ENCODE measurements at places on chromosomes 1 and 21.

- DNase-seq: no peak
Measured at GRCh38 chr1:86515597-86515996, 31.3 kb upstream of the CLCA4 start.

GRCh38 chr1:104991702-104992101, 1242.0 kb downstream of the AMY1C start:
- DNase-seq: no peak

GRCh38 chr1:117534995-117535467, 70.8 kb upstream of the TENT5C start:
- peak; percentile 34 for DNase-seq

- no peak for DNase-seq
Measured at GRCh38 chr21:44548381-44548780, 2.9 kb downstream of the KRTAP10-2 start.

- DNase-seq: no peak
Measured at GRCh38 chr1:66315671-66316070, 218.3 kb upstream of the SGIP1 start.

DNA sequence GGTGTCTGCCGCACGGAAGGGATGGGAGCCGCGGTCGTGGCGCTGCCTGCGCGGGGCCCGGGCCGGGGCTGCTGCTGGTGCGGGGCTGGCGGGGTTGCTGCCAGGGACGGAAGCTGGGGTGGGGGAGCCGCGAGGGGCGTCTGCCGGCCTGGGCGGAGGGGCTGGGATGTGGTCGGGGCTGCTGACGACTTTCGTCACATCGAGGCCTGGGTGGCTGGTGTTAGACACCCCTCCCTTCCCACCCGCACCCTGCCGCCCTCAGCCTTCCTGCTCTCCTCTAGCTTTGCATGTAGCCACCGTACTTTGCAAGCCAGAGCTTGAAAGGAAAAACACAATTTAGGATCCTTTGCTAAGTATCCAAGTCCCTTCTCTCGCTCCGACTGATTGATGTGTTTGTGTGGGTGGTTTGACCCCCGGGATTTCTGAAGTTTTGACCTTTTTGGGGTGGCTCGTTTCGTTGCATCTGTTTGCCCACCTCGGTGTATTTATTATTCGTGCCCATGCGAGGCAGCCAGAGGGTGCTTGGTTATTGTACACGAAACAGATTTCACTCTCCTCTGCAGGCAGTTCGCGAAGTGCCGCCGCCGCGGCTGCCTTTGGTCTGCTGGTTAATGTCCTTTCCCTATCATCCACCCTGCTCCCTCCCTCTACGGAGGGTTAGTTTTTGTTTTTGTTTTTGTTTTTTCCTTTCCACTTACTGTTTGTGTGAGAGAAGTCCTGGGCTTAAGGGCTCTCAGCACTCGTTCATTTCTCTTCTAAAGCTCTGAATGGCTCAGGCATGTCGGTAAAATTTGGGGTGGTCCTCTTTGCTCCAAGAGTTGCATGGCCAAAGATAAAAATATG, 868 bp downstream of the C1orf21 start:
- peak; percentile 18 for DNase-seq

GRCh38 chr1:236150986-236151385, 8.6 kb downstream of the GPR137B start:
- DNase-seq: no peak

GRCh38 chr1:239616673-239617072, 230.3 kb downstream of the CHRM3 start:
- DNase-seq: no peak

GRCh38 chr1:18974005-18974404, 17.5 kb upstream of the IFFO2 start:
- DNase-seq: no peak

DNA sequence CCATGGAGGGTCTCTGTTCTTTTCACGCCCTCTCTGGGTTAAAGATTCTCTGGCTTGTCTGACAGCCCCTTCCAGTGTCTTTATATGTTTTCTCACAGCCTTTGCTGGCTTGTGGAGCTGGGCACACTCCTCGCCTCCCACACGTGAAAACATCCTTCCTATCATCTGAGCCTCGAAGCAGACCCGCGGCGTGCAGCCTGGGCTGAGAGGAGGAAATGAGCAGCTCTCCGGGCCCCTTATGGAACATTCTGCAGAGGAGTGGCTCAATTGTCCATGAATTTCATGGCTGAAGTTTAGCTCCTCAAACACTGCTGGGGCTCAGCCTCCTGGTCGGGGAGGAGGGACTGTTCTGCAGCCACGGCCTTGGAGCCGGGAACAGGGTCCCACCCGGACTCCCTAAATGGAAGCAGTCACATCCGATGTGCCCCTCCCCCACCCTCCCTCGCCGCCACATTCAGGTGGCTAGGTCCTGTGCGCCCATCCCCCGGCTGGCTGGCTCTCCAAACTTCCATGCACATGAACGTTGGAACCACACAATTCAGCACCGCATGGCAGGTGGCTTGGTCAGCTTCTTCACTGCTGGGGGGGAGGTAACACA, 15.1 kb upstream of the PDE9A start:
- DNase-seq: no peak

- no peak for DNase-seq
Measured at GRCh38 chr1:201500670-201501120, 6.2 kb downstream of the CSRP1 start.

DNA sequence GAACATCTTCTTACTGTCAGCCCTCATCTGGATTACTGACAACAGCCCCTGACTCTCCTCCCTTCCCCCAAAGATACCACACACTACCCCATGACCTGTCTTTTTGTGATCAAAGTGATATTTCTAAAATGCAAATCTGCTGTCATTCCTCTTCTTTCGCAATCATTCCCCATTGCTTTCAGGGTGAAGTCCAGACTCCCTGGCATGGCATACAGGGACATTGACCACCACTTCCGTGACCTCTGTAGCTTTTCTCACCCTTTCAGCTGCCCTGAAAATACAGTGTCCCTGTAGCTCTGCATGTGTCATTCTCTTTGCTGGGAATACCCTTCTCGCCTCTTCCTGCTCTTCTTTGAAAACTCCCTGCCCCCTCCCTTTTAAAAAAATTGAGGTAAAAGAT, 4.1 kb downstream of the SERINC2 start:
- DNase-seq: no peak

DNA sequence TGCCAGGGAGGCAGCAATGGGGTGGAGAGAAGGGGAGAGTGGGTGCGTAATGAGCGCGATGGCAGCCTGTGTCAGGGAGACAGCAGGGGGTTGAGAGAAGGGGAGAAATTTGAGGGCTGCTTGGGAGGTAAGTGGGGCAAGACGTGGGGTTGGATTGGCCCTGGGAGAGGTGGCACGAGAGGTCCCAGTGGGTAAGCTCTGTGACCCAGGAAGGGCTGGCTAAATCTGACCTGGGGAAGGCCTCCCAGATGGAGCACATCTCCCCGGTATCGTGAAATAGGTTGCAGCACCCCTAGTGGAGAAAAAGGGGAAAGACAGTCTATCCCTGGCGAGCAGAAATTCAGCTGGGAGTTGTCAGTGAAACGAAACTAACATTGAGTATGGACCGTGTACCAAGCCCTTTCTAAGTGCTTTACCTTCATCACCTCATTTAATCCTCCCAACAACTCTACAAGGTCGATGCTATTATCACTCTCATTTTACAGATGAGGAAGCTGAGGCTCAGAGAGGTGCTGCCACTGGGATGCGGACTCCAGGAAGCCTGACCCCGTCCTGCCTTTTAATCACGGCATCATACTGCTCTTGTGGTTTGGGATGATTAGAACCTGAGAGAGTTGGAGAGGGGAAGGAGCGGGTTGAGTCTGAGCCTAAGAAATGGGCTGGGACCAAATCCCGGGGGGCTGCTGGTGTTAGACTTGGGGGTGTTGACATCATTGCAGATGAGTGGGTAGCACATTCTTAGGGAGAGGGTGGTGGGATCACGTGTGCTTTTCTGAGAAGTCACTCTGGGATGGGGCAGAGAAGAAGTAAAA, 56.6 kb upstream of the RPL11 start:
- DNase-seq: peak; percentile 70

- DNase-seq: no peak
Measured at GRCh38 chr1:26848941-26849774, 13.8 kb upstream of the SFN start.

DNA sequence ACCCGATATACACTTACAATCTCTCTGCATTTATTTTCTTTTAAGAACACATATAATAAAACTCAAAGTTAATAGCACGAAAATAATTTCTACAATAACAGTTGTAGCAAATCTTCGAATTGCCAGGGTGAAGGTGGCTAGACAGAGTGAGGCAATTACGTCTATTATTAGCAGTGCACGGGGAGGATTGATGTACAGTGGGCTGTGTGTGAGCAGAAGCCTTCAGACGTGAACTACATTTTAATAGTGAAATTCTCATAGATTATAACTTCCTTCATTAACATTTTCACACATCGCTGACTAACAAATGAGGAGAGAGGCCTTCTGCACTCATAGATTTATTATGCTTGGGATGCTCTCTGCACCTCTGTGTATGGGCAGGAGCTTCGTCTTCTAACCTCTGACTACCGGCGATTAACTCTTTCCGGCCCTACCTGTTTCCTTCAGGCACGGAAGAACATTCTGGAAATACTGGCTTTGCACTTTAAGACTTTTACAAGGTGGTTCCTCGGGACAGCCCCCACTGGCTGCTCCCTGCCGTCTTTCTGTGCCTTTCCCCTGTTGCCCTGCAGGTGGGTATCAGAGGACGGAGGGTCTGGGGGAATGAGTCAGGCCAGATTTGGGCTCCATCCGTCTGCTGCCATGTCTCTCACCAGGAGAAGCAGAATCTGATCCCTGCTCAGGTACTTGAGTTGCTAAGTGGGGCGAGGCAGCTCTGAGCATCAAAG, 200.5 kb downstream of the CAMTA1 start:
- DNase-seq: no peak

GRCh38 chr1:119582801-119583200, 65.3 kb downstream of the ZNF697 start:
- peak; percentile 24 for DNase-seq

DNA sequence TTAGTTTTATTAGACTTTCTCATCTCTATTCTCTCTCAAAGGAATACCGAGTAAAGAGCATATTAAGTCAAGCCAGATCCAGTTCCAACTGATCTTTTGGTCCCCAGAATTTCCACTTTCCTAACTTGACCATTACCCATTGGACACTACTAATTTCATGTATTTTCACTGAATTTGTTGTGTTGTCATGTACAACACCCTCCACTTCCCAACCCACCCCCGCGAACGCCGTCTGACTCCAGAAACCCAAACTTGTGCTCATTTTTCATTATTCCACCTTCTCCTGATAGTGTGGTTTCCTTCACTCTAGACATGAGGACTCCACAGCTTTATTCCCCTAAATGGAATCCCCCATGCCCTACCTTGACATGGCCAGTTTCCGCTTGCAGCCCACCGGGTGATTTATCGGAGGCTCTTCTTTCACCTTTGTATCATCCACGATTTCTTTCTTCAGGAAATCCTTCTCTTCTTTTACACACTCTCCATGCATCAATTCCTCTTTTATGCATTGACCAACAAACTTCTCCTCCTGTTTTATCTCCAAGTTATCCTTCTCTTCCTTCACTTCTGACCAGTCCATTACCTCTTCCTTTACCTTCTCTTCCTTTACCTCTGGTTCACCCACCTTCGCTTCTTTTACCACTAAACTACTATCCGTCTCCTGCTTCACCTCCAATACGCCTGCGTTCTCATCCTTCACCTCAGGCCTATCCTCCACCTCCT, 805 bp downstream of the ZNHIT6 start:
- no peak for DNase-seq

DNA sequence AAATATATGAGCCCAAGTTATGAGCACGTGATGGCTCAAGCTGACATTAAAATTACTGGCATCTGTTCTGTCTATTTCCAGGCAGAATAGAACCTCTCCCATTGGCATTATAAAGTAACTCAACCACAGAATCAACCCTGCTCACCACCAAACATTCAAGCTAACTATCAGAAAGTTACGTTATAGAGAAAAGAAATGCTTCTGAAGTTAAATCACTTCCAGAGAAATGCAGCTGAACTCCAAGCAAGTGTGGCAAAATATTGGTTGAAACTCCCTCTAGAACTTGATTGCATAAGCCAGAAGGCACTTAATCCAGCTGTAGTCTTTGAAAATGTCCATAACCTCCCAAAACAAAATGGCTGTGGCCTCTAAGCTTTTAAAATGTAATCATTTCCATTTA, 36.2 kb upstream of the UBE2U start:
- no peak for DNase-seq

DNA sequence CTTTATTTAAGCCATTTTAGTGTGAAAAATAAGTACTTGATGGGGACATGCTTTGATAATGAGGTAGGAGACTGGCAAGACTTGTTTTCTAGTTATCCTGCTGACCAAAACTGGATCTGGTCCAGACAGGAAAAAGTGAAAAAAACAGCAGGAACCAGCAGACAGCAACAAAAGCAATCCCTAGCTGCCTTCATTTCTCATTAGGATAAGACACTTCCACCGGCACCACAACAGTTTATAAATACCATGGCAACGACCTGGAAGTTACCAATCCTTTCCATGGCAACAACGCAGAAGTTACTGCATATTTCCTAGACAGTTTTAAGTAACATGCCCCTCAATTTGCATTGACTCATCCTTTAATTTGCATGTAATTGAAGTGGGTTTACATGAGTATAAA, 993.8 kb upstream of the NCAM2 start:
- no peak for DNase-seq

GRCh38 chr1:58979677-58980076, 195.8 kb upstream of the JUN start:
- no peak for DNase-seq

GRCh38 chr1:241507189-241507863, 12.2 kb downstream of the FH start:
- DNase-seq: no peak

- no peak for DNase-seq
Measured at GRCh38 chr1:98176414-98176813, 255.6 kb upstream of the DPYD start.

DNA sequence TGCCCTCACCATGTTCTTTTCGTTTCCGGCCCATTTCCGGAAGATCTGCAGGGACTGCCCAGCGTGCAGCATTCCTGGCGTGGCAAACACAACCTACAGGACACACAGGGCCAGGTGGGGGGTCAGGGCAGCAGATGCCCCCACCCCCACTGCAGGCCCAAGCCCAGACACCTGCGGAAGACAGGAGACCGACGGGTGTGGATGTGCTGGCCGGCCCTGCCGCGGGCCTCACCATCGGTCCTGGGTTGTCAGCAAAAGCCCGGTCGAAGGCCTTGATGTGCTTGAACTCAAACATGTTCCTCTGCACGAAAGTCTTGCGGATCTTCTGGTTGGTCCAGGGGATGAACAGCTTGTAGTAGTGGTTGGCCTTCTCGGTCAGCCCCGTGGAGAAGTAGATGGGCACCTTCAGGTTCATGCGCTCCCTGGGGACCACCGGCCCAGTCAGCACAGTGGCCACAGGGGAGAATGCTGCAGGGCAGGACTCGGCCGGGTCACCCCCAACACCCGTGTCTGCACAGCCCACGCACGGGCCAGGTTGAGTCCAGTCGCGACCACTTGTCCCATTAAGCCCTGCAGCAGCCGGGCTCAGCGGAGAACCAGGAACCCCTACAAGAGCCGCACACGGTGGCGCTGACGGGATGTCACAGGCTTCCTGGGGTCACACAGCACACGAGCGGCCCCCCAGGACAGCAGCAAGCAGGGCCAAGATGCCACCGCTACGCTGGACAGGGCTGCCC, 5.3 kb downstream of the PUSL1 start:
- DNase-seq: no peak
